ENCODE measurements at places on chromosomes 7 and 10.
A peak's percentile ranks its signal among the peaks of the same experiment; 100 is the strongest.

DNA sequence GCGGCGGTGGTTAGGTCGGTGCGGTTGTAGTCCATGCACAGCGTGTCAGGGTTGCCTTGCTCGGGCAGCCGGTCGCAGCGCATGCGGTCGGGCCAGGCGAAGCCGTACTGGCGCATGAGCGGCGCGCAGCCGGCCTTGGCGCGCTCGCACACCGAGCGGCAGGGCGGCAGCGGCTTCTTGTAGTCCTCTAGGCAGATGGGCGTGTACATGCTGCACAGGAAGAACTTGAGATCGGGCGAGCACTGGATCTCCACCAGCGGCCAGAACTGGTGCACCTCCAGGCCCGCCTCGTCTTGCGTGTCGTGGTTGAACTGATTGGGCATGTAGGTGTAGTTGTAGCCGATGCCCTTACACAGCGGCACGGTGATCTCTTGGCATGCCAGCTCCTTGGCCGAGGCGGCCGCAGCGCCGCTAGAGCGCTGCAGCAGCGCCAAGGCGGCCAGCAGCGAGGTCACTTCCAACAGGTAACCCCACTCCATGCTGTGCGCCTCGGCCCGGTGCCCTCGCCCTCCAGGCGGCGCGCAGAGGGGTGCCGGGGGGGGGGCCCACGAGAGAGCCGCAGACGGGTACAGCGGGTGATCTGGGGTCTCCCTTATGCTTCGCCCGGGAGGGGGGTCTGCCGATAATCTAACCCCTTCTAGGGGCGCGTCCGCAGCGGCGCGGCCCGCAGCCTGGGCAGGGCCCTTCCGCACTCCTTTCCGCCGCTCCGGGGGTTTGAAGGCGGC lies 983 bp downstream of the FZD8 start:
- peak; percentile 53 for DNase-seq

- peak; percentile 22 for DNase-seq
These were observed 155.7 kb upstream of the FGFR2 start for GRCh38 chr10:121753726-121754476.

DNA sequence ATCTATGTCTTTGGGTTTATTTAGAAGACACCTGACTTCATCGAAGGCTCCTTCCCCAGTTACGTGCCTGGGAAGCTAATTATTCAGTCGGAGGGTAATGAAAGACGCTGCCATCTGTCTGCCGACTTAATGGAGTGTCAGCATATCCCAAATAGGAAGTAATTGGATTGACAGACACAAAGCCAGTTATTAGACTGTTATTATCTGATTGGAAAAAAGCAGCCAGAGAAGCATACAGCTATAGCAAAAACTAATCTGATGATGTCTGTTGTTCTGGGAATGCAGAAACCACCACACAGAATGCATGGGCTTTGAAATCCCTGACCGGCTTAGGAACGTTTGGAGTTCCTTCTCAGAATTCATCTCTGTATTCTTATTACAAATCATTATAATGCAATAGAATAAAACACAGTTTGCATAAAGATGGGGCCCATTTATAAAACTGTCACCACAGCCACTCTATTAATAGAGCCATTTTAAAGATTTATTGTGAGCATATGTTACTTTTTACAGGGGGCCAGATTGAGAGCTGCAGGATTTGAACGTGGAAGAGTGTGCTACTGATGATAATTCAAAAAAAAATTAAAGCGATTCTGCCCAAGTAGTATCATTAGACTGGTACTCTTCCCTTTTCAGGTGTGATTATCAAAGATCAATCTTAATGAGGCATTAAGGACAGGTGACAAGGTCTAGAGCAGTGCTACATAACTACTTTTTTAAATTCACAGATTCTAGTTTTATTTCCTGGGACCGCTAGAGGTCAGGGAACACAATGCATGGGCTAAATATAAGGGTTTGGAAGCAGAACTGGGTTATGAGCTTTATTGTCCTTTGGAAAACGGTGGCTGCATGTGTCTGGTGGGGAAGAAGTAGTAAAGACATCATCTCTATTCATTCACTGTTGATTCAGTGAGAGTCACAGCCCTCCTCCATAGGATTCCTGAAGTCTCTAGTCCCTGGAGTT lies 330.1 kb upstream of the LRGUK start:
- no peak for DNase-seq

DNA sequence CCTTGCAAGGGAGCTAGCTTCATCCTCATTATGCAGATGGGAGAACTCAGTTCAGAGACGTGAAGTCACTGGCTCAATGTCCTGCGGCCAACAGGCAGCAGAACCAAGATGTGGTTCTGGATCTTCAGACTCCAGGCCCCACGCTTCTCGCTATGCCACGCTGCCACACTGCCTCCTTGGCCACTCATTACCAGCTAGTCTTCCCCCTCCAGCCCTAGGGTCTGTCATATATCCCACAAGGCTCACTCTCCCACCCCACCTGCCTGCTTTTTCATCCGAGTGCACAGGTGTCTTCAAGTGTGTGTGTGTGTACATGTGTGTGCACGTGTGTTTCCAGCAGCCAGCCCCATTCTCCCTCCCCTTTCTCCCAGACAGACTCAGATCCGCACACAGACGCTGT lies 53.4 kb downstream of the DENND2A start:
- DNase-seq, result no peak

DNA sequence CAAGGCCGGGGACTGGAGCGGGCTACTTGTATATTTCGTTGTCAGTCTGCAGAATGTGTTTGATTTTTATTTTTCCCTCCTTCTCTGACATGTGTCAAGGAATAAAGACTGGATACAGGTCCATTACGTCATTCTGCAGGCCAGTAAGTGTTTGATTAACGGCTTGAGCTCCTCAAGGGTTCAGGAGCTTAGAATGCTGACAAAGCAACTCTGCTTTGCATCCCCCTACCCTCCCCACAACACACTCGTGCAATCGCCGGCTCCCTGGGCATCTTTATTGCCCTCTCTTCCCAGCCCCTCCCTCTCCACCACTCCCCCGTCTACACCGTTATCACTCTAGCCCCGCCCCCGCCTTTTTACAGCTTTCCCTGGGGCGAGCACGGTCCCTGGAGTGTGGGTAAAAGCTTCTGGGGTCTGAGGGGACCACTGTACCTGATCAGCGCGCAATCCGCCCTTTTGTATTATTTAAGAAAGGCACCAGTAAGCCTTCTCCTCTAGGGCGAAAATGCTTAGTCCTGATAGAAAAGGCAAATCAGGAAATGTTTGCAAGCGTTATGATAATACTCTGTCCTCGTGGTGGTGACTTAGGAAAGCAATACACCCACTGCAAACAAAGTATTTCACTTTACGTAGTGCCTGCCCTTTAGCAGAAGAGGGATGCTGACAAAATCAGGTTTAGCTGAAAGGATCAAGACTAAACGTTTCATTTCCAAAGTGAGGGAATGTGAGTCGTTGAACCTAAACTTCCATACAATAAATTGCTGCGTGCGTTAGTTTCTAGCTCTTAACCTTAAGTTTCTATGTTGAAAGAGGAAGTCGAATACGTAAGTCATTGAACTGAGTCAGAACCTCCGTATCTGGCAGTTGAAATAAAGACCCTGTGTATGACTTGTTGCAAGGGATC lies 1.4 kb upstream of the CREB5 start:
- peak; percentile 79 for DNase-seq

GRCh38 chr10:73251683-73252444 lies 580 bp downstream of the MRPS16 start:
- DNase-seq, result peak; percentile 52

- DNase-seq, result no peak
These were observed 77.0 kb downstream of the ZNF277 start for GRCh38 chr7:112283382-112283910.

DNA sequence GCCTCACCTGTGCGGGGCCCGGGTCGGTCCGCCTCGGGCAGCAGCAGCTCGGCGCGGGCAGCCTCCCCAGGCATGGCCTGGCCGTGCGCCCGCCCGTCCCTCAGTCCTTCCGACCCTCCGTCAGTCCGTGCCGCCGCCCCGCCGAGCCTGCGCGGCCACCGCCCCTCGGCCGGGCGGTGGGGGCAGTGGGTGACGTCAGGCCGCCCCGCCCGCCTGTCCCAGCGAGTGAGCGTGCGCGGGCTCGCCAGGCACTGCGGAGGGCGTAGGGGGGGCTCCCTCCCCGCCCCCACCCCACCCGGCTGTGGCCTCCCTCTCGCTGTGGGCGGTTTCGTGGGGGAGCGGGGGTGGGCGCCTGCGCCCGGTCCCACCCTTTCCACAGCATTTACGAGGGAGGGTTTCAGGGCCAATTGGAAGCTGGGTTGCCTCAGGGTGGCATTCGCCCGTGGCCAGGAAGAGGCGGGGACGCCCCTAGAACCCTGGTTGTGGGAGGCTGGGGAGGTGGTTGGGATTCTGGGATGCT lies at the start of gene NACAD:
Gene NACAD, minus strand, starts transcription at position 149 of the 520 bp plus-strand sequence. Its CDS starts 75 bp downstream, at position 74.
- DNase-seq, result peak; percentile 61

GRCh38 chr10:90319188-90319914 lies 538.5 kb downstream of the HTR7 start:
- peak; percentile 96 for DNase-seq

GRCh38 chr7:139825666-139826290 lies 3.3 kb upstream of the TBXAS1 start:
- peak; percentile 58 for DNase-seq

DNA sequence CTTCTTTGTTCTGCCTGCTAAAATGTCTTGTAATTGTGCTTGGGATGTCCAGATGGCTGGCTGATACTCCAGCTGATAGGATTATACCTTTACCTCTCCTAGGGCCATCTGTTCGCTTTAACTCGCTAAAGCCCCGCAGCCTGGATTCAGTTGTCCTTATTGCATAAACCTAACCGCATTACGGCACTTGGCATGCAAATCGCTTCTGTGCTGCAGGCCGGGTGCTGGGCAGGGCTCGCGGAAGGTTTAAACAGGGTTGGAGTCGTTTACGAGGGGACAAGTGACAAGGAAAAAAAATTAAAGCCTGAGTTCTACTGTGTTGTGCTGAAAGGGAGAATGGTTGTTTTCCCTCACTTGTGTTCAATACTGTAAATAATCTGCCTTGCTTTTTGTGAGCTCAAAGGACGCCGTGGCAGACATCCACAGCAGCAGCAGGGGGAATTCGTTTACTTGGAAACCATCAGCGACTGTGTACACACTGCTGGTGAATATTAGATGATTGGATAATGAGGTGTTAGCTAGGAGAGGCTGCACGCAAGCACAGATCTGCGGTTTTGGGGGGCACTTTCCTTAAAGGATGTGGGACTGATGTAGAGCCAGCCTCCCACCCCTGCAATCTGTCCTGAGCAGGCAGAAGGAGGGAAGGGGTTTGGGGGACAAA lies 93.0 kb downstream of the EBF3 start:
- no peak for DNase-seq

- no peak for DNase-seq
These were observed 8.4 kb downstream of the LHPP start for GRCh38 chr10:124469956-124470484.

DNA sequence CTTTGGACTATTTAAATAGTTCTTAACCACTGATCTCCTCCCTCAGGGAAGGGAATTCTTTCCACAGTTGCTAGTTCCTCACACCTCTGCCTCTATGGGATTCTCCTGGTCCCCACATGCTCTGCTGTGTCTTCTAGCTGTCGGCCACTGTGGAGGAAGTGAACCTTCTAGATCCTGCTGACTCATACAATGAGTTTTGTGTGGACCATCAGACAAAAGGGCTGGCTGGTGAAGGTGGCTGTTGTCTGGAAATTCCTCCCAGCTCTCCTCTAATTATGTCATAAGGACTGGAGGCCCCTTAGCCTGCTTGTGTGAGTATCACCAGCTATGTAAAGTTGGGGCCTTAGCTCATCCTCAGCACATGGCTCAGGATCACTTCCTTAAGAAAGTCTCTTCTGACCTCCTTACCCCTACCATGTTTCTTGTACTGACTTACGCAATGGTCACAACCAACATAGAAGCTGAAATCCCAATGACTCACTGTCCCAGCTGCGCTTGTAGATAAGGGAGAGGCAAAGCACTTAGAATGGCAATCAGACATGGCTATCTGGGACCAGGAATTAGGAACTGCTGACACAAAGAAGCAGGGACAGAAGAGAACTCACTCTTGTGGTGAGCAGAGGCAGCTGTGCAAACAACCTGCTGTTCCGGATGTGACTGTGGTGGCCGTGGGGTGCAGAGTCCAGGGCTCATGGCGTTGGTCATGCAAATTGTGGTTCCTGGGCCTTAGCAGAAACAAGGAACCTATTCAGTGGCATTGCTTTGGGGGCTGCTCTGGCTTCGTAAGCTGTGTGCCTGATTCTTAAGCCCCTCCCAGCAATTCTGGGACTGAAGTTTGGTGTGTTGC lies 2.5 kb upstream of the MACC1 start:
- DNase-seq, result peak; percentile 100

GRCh38 chr10:75606203-75606779 lies 174.9 kb downstream of the LRMDA start:
- no peak for DNase-seq

DNA sequence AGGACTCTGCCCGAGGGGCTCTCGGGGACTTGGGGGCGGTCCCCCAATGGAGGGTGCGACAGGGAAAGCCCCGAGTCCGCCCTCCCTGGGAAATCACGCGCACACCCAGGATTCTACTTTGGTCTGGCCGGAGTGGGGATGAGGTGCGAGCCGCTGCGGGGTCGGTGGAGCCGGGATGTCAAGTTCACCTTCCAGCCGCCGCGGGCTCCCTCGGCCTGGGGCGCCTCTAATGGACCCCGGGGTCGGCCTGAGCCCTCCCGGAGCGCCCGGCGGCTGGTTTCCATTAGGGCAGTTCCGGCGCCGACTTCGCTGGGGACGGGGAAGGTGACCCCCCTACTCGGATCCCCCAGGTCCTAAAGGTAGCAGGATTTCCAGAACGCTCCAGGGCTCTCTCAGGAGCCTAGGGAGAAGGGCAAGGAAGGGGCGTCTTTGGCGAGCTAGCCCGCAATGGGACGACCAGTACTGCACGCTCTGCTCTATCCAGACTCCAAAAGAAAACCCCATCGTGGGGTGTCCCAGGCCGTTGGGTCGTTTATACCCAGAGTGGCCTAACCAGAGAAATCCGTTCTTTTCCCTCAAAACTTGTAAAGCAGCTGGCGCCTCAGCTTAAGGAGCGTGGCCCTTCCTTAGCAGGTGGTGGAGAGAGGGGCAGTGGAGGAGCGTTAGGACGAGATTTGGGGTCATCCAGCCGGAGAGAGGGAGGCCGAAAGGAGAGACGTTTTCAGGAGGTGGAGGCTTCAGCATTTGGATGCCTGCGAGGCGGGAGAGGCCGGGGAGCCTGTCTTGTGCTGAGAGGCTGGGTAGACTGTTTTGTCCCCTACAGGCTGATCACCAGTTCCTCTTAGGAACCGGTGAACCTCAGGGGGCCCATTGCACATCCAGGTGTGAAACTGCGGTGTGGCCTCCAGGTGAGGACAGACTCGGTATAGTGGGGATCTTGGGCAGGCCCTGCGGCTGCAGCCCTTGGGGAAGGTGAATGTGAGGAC lies 860 bp upstream of the WDR86 start:
- DNase-seq, result no peak

- DNase-seq, result no peak
These were observed 39.5 kb downstream of the C7orf33 start for GRCh38 chr7:148630078-148630477.

DNA sequence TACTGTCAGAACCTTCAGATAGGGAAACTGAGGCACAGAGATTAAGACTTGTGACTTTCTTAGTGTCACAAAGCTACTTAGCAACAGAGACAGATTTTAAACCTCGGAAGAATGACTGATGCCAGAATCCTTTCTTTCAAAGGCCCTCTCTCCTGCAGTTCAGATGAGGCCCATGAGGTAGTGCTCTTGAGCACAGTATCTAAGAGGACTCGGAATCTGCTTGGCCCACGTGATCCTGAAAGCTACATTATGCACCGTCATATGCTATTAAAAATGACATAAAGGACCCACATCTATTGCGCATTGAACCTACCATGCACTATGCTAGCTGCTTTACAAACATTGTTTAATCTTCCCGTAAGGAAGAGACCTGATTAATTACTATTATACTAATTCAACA lies 355.9 kb downstream of the SFMBT2 start:
- DNase-seq, result peak; percentile 49

- no peak for DNase-seq
These were observed 73.9 kb downstream of the C10orf90 start for GRCh38 chr10:126596472-126597016.

- no peak for DNase-seq
These were observed 217.3 kb downstream of the GRID1 start for GRCh38 chr10:86149257-86149656.
